ENCODE measurements at places on chromosomes 11 and 22.

- no peak for DNase-seq
Measured at GRCh38 chr22:23245799-23246136, 65.5 kb downstream of the BCR start.

DNA sequence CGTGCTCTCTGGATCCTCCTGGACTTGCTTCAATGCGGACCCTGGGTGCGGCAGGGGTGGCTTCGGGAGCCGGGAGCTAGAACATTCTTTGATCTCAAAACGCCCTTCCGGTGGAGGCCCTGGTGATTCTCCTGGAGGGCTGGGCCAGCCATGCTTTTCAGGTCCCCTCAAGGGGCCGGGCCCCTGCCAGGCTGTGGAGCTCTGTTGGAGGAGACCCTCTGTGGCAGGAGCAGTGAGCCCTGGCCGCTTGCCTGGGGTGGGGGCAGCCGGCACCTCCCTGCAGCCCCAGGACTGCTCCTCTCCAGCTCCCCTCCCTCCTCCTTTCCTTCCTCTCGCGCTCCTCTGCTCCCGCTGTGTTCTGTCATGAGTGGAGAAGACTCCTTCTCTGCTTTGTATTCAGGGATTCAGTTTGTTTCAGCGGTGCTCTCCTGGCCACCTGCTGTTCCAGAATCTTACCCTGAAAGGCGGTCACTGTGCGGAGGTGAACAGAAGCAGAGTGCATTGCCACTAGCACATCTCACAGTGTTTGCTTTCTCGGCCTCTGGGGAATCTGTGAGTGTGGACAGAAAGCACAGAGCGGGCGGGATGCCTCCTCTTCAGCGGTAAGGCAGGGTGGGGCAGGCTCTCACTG, 289.1 kb downstream of the TBC1D22A start:
- DNase-seq = no peak

DNA sequence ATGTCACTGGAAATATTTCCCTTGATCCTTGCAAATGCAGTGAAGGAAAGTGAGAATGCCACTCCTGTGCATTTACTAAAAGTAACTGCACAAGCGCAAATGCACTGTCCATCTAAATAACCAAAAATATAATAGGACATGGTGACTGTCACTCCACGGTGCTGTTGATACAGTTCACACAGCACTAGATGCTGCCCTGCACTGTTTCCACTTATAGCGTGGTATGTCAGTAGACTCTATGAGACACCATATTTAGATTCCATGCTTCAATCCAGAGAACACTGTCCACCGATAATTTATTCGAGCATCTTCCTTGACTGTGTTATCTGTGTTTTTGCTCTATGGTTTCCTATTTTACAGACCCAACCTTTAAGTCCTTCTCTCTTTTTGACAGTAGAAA, 125.8 kb downstream of the MAML2 start:
- DNase-seq = no peak

DNA sequence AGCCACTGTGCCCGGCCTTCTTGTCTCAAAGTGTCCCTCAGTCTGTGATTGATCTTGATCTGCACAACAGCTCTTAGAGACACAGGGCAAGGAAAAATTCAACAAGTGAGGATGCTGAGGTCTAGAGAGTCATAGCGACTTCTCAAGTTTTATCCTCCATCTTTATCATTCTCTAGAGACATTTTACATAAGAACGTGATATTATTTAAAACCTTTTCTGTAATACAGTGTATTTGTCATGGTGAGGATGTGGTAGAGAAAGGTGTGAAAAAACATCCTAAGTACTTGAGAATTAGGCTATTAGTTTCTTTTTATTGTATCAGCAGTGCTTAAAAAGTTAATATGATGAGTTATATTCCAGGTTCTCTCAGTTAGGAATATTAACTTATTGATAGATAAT, 50.2 kb downstream of the EMSY start:
- no peak for DNase-seq

- no peak for DNase-seq
Measured at GRCh38 chr22:20583471-20583922, 76.1 kb downstream of the MED15 start.

GRCh38 chr11:57597916-57598830, 688 bp downstream of the SERPING1 start:
- DNase-seq = no peak

- no peak for DNase-seq
Measured at GRCh38 chr11:70072461-70072860, 5.7 kb upstream of the ANO1 start.

GRCh38 chr11:104164028-104164520, at the start of gene PDGFD:
Gene PDGFD (minus strand): TSS chr11:104164147.
- no peak for DNase-seq

GRCh38 chr22:27986937-27987336, 67.9 kb upstream of the PITPNB start:
- no peak for DNase-seq

DNA sequence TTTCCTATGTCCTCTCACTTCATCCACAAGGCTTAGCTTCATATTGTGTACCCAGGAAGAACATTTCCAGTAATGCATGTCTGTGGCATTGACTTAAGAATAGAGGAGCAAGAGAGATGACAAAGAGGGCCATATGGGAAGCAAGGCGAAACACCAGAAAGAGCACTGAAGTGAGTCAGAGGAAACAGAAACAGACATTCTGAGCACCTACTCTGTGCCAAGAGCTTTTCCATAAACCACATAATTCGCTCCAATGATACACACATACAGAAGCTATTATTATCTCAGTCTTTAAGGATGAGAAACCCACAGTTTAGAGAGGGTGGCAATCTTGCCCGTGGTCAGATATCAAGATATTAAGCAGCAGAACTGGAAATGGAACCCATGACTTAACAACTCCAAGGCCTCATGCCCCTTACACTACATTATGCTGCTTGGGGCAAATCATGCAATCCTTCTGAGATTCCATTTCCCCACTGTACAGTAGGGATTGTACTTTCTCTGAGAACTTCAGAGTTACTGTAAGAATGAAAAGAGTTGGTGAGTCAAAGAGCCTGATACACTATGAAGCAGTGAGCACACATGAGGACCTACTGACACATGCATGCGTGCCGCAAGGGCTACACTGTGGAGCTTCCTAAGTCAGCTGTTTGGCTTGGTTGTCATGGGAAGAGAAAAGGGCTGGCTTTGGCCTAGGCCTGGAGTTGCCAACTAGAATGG, 126.6 kb downstream of the KCNC1 start:
- DNase-seq = no peak

DNA sequence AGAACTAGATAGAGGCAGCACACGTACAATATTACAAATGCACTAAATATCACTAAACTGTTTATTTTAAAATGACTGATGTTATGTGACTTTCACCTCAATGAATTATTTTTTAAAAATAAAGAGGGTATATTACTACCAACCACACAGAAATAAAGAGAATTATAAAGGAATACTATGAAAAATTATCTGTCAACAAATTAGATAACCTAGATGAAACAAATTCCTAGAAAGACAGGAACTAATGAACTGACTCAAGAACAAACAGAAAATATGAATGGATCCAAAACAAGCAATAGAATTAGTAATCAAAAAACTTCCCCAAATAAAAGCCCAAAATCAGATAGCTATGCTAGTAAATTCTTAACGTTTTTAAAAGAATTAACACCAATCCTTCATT, 10.3 kb downstream of the ZNF280B start:
- no peak for DNase-seq

GRCh38 chr11:110053848-110054414, 39.3 kb upstream of the ZC3H12C start:
- DNase-seq = no peak

DNA sequence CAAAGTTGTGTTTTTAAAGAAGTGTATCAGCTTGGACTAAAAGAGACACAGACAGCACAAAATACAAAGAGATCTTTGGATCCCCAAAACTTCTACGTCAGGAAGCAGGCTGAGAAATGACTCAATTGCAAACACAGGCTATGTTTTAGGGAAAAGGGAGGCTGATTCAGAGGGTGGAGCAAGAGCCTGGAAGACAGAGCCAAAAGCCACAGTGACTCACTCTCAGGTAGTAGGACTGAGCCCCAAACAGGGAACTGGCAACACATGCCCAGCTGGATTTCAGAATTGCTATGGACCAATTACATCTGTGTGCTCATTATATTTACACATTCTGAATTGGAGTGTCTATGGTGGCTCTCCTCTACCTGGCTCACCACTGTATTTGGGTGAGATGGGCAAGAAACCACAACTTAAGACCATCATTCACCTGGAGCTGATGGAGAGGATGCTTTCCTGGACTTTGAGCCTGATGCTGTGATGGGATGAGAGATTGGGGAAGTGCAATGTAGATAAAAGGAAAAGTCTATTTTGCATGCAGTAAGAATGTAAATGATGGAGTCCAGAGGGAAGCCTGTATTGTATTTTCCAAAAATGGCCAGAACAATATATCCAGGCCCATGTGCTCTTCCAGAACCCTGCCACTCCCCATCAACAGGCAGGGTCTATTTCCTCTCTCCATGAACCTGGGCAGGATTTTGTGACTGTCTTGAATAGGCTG, 20.8 kb upstream of the LINC01488 start:
- no peak for DNase-seq
